ENCODE measurements at places on chromosomes 2 and 18. TPM values are rescaled to one million over a fixed set of nuclear protein-coding genes. Genes with fewer than 3 reads are reported as not detected.

- no peak for DNase-seq
Measured at GRCh38 chr2:232880764-232881351, 10.8 kb downstream of the SNORC start.

- DNase-seq = no peak
Measured at GRCh38 chr2:150806336-150806735, 318.9 kb upstream of the RND3 start.

VIT gene
- 7.9 TPM for total RNA-seq

GNLY gene
- total RNA-seq = not detected

Data from MG63 (cell line).